ENCODE measurements at places on chromosomes 2 and 18.

GRCh38 chr18:3279201-3280185, 17.6 kb downstream of the MYL12B start:
- DNase-seq, result no peak

DNA sequence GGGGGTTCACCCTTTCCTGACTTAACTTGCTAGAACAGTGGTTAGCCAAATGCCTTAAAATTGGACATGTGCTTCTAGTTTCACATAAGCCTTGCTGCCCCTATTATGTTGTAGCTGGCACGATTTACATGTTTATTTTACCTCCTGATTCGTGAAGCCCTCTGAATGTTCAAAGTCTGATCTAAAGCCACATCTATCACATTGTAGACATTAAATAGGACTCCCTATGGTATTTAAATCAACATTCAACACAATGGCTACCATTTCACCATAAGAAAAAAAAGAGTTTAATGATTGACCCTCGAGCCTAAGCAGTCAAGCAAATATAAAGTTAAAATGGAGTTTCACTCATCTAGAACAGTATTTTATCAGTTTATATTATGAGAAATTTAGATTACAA, 151.5 kb downstream of the GULP1 start:
- DNase-seq, result no peak

DNA sequence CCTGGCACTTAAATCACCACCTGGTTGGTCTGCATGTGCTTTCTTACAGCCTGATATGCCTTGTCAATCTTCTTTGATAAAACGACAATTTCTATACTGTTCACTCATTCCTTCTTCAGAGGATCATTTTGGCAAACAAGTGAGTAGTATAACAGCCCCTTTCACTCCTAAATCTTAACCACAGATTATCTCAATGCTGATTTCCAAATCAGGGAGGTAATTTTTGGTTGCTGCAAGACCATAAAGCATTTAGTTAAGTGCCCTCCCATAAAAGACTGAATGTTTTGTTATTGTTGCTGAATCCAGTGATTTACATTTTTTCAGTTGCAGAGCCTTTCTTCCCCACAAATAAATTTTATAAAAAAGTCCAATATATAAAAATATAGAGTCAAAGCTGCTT, 129.2 kb upstream of the CYP26B1 start:
- DNase-seq, result no peak

GRCh38 chr2:170943596-170943995, 14.5 kb downstream of the GORASP2 start:
- no peak for DNase-seq

DNA sequence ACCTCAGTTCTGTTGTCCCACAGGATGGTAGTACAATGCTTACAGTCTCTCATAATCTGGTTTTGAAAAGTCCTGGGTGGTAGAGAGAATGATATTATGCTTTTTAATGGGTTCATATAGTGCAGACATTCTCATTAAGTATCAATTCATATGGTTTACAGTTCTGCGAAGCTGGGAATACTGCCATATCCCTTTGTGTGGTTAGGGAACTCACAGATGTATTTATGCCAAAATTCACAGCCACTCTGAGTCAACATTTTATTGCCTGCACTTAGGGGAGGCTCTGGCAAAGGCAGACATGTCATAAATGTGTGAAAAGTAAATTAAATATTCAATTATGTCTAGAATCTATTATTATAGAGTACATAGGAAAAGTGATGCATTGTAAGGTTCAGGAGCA, 808.2 kb downstream of the SUCLG1 start:
- DNase-seq, result no peak

DNA sequence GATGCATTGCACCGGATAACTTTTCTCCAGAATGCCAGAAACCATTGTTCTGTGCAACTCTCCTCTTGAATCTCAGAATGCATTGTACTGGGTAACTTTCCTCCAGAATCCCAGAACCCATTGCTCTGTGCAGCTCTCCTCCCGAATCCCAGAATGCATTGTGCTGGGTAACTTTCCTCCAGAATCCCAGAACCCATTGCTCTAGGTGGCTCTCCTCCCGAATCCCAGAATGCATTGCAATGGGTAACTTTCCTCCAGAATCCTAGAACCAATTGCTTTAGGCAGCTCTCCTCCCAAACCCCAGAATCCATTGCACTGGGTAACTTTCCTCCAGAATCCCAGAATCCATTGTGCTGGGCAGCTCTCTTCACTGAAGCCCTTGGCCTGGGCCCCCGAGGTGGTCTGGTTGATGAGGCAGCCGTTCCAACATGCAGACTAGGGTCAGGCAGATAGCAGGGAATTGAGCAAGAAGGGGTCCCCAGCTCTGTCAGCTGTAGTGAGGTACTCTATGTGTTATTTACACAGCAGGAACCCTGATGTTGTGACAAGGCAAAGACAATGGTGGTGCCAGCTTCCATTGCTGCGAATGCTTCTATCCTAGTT, 9.4 kb downstream of the FOSL2 start:
- no peak for DNase-seq

DNA sequence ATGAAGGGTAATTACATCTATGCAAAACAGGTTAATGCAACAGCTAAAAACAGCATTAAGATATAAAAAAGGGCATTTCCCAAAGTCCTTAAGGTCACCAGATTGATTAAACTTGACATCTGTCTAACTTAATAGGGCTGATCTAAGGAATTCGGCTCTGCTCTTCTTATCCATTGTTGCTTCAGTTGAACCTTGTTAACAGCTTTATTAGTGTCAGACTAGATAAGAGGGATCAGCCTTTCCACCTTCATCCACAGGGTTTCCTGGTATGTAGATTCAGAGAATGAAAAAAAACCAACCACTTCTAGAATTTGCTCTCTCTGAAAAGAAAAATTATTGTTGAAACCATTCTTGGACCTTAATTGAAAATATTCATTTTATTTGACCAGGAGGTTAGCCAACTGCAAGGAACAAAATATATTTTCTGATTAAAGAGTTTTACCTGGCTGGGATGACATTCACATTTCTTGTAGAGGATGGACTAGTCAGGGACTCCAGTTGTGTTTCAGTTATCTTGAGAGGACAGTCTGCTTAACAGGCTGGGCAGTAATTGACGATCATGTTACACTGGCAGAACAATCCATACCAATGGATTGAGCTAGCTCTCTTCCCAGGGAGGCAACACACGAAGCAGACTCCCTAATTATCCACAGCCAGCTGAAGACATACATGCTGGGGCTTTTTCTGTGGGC, 357.4 kb upstream of the ACVR2A start:
- DNase-seq, result no peak

- DNase-seq, result no peak
Observed at GRCh38 chr2:7673853-7674252, 756.6 kb downstream of the RNF144A start.

GRCh38 chr2:63047321-63048279, 3.0 kb upstream of the OTX1 start:
- no peak for DNase-seq

- DNase-seq, result no peak
Observed at GRCh38 chr18:37572736-37573135, 7.1 kb upstream of the CELF4 start.

DNA sequence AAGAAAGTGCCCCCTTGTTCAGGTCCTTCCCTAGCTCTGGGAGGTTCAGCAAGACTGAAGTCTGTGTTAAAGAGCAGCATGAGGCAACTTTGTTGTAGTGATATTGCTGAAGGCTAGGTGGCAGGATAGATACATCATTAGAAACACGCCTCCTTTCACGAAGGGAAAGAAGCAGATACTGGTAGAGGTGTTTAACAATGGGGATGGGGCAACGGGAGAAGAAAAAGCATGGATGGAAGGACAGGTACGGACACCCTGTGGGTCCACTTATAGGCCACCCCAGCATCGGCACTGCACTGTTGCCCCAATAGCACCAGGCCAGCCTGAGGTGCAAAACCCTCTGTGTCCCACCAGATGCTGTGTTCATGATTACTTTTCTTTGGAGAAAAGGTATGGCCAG, 3.5 kb upstream of the IGFBP5 start:
- peak; percentile 59 for DNase-seq

GRCh38 chr2:217897091-217897715, 105.6 kb downstream of the TNS1 start:
- no peak for DNase-seq

- DNase-seq, result no peak
Observed at GRCh38 chr2:217740178-217740577, 262.6 kb downstream of the TNS1 start.

DNA sequence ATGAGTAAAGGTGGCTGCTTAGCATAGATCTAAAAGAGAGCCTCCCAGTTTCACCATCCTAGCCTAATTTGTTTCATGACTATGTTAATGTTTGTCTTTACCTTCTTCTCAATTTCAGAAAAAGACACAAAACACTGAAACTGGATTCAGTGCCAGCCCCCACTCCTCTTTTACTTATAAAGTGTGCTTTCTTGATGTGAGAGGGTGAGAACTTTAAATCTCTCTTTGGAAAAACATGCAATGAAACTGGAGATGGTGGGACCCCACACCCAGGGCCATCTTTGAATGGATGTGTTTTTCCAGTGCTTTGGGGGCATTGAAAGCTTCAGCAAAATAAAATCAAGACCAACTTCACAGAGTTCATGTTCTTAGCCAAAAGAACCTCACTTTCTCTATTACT, 185.9 kb downstream of the CYRIA start:
- no peak for DNase-seq

DNA sequence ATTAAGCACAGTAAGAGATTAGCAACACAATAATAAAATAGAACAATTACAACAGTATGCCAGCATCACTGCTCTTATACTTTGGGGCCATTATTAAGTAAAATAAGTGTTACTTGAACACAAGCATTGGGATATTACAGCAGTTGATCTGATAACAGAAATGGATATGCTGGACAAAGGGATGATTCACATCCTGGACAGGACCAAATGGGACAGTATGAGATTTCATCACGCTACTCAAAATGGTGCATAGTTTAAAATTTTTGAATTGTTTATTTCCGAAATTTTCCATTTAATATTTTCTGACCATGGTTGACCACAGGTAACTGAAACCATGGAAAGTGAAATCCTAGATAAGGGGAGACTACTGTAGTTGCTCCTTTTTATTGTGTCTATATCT, 138.2 kb downstream of the UBR3 start:
- DNase-seq, result no peak

- no peak for DNase-seq
Observed at GRCh38 chr2:232022718-232023117, 61.2 kb downstream of the DIS3L2 start.

DNA sequence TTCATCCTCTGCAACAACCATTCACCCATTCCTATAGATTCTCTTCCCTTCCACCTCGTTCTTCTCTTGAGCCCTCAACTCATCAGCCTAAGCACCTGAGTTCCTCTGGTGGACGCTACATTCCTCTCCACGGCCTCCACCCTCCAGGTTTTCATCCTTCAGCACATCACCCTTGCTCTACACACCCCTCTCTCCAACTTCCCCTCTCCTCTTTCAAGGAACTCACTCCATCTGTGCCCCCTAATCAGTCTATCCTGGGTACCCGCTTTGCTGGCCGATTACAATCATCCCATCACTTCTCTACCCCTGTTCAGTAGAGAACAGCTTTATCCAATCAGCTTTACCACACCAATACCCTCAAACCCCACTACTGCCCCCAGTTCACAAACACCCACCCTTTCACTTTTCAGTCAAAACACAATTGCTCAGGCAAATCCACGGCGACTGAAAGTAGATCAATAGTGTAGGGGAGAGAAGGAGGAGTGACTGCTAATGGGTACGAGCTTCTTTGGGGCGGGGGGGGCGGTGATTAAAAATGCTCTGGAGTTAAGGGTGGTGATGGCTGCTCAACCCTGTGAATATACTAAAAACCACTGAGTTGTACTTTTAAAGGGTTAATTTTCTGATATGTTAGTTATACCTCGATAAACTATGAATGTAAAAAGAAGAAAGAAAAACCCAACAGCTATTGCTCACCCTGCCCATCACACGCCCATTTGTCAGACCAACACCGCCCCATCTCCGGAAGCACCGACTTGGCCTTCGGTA, 857 bp downstream of the DYM start:
- no peak for DNase-seq

- no peak for DNase-seq
Observed at GRCh38 chr18:67599277-67599676, 82.8 kb upstream of the DSEL start.

- no peak for DNase-seq
Observed at GRCh38 chr2:231581328-231581727, 11.3 kb upstream of the TEX44 start.

DNA sequence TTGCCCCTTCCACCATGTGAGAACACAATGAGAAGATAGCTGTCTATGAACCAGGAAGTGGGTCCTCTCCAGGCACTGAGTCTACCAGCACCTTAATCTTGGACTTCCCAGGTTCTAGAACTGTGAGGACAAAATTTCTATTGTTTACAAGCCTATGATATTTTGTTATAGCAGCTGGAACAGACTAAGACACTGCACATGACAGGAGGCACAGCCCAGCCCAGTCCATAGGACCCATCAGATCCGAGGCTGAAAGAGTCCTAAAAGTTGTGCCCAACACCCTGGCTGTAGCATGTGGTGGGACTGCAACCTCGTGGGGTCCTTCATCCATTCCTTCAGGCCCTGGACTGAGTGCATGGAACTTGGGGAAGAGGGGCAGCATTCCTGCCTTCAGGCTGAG, 48.4 kb upstream of the YWHAQ start:
- DNase-seq, result no peak

GRCh38 chr2:105787376-105788318, 42.9 kb downstream of the NCK2 start:
- DNase-seq, result peak; percentile 37

DNA sequence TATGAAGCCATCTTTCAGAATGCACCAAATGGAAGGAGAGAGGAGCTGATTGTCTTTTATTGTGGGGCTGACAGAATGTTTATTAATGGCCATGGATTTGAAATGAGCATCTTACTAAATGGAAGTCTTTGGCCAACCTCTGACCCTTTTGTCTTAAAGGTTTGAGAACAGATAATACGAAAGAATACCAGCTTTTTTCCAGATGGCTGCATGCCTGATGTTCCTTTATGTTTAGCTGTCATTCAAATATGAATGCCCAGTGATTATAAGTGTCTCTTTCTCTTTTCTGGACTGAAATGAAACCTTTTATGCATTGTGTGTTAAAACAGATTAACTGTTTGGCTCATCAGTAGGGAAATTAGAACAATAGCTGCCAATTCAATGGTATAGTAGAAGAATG, 46.0 kb downstream of the PARD3B start:
- no peak for DNase-seq

DNA sequence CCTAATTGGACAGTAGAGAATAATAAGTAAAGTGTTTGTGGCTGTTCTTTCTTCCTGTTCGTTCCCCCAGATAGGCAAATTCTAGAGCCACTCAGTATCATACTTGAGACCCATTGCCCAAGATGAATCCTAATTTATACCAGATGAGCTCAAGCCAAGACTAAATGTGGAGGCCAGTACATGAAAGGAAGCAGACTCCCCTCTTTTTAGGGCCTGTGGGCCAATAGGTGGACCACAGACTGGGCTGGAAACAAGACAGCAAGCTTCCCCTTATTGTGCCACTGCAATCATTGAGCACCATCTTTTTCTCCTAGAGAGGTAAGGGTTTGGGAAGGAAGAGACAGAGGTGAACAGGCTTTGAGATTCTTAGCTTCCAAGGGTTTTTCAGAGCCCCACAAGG, 141.9 kb downstream of the MGAT5 start:
- peak; percentile 10 for DNase-seq
